Activated T-helper 2 cell treated with anti-CD3 and anti-CD28 coated beads, Interferon-gamma antibody, Interleukin-2, Interleukin-4, amounts not matched to agents 10 μg/mL and 5 μg/mL and 100 μg/mL, durations not matched to agents 14 hours and 24 hours and 36 hours (primary cell): ENCODE measurements at places on chromosomes 7 and 10.

DNA sequence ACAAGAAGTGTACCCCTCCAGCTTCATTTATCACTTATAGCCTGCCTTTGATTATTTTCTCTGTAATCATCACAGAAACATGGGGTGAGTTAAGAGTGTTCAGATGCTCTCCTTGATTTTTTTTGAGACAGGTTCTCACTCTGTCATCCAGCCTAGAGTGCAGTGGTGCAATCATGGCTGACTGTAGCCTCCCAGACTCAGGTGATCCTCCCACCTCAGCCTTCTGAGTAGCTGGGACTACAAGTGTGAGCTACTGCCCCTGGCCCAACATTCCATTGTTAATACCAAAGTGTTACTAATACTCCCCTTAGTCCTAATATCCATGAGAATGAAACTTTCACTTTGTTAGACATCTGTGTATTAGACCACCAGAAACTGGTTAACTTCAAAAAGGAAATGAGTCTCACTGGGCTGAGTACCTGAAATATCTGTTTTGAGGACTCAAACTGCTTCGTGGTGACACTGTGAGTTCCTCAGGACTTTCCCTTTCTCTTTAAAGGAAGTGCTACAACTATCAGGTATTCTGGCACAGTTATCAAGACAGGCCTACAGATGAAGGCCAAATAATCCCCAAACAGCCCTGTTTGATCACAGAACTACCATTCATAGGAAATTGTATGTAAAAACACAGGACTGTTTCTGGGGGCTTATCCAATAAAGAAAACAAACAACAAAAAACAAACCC lies 20.5 kb upstream of the CFAP70 start:
- no peak for DNase-seq

GRCh38 chr7:63077841-63078240 lies 920.8 kb upstream of the ZNF722 start:
- no peak for DNase-seq

DNA sequence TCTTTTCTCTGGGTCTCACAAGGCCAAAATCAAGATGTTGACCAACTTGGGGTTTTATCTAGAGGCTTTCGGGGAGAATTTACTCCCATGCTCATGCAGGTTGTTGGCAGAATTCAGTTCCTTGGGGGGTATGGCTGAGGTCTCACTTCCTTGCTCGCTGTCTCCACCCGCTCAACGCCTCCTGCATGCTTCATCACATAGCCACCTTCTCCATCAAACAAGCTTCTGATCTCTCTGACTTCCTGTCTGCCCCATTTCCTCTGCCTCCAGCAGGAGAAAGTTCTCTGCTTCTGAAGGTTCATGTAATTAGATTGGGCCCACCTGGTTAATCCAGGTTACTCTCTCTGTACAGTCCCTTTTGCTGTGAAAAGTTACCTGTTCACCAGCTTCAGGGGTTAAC lies 179.1 kb upstream of the FZD1 start:
- DNase-seq: no peak

- no peak for DNase-seq
Observed at GRCh38 chr10:52729271-52730104, 43.1 kb downstream of the MBL2 start.

DNA sequence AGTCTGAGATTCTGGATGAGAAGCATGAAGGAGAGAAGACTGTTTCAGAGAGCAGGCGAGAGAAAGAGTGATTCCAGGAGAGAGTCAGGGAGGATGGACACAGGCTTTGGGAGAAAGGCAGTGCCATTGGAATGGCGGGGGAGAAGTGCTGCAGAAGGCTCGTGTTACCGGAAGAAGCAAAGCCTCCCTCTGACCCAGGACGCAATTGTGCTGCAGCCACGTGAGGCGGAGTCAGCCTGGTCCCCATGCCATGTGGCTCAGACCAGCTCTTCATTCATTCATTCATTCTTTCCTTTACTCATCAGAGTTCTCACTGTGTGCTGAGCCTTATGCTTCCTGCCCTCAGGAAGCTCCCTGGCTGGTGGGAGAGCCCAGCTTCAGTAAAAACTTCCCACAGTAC lies 49.2 kb upstream of the COL13A1 start:
- no peak for DNase-seq

DNA sequence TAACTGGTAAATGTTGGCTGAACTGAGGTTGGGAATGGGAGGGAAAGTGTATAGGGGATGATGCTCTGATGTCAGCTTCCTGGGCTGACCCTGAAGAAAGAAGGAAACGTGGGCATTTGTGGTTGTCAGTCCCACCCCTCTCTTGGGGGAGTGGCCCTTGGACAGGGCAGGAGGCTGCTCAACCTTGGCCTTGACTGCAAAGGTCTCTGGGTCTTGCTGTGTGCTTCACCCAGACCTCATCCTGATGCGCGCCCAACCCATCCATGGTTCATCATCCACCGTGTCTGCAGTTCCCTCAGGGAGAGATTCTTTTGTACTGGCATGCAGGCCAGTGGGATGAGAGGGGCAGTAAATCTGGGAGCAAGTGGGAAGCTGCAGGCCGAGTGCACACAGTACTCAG lies 4.7 kb upstream of the ZYX start:
- DNase-seq: no peak

GRCh38 chr10:88245974-88246511 lies 337.1 kb downstream of the RNLS start:
- no peak for DNase-seq

GRCh38 chr7:43658718-43659548 lies 70.4 kb downstream of the COA1 start:
- no peak for DNase-seq

- no peak for DNase-seq
Observed at GRCh38 chr10:129581827-129582411, 114.9 kb downstream of the MGMT start.

- no peak for DNase-seq
Observed at GRCh38 chr10:78321000-78321399, 287.3 kb downstream of the RPS24 start.

DNA sequence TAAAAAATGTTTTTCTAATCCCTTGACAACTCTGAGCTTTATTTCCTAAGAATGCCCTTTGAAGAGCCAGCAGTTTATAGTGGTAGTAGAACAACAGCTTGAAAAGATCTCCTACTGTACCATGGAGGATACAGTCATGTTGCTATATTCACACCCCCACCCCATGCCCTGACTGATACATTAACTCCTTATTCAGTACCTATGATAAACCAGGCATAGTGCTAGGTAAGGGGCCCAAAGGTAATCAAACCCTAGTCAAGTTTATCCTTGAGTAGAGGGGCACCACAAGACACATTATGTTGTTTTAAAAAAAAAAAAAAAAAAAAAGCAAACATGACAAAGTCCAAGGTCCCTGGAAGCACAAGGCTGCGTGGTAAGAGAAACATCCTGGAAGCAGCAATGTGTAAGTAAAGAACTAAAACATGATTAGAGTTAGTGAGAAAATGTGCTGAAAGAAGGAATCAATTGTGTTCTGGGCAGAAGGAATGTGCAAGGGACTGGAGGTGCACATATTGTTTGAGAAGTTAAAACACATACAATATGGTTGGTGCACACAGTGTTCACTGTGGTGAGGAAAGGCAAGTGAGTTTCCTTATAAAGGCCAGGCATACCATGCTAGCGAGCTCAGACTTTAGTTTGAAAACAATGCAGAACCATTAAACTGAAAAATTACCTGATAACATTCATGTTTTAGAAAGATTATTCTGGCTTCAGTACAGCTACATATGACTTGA lies 51.2 kb downstream of the PDE1C start:
- no peak for DNase-seq

DNA sequence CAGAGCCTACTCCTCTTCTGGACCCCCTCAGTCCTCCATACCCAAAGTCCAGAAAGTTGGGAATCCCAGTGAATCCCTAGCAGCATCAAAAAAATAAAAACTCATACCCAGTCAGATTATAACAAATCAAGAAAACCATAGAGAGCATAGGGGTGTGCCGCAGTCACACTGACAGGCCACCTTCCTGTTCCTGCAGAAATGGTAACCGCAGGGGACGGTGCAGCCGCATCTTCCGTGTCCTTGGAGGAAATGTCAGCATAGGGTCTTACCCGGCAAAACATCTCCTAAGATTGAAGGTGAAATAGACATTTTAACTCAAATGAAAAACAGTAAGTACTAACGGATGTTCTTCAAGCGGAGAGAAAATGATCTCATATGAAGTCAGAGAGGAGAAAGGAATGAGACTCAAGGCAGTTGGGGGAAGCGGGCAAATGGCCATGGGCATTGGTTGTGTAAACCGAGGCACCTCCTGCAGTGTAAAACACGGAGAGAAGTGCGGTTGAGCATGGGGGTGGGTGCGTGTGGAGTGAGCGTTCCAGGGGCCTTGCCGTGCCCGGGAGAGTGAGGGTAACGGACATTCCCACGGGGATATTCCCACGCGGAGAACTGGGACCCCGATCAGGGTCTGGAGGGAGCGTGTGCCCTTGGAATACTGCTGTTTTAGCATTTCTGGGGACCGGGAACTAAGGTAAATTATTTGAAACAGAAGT lies 110.8 kb downstream of the NKX6-2 start:
- DNase-seq: no peak

DNA sequence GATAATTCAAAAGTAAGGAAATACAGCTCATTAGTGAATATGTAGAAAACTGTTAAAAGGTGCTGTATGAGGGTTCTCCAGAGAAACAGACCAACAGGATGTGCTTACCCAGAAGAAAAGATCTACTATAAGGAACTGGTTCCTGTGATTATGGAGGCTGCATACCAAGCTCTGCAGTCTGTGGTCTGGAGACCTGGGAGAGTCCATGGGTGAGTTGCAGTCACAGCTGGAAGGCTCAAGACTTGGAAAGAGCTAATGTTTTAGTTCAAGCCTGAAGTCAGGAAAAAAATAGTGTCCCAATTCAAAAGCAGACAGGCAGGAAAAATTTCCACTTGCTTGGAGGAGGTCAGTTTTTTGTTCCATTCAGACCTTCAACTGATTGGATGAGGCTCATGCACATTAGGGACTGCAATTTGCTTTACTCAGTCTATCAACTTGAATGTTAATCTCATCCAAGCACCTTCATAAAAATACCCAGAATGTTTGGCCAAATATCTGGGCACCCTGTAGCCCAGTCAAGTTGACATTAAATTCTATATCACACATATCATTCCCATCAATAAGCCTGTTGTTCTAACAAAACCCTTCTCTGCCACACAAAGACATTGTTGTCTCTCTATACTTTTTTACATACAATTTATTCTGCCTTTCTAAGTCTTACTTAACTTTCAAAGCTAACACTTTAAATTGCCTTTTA lies 197.9 kb upstream of the KLF6 start:
- no peak for DNase-seq

DNA sequence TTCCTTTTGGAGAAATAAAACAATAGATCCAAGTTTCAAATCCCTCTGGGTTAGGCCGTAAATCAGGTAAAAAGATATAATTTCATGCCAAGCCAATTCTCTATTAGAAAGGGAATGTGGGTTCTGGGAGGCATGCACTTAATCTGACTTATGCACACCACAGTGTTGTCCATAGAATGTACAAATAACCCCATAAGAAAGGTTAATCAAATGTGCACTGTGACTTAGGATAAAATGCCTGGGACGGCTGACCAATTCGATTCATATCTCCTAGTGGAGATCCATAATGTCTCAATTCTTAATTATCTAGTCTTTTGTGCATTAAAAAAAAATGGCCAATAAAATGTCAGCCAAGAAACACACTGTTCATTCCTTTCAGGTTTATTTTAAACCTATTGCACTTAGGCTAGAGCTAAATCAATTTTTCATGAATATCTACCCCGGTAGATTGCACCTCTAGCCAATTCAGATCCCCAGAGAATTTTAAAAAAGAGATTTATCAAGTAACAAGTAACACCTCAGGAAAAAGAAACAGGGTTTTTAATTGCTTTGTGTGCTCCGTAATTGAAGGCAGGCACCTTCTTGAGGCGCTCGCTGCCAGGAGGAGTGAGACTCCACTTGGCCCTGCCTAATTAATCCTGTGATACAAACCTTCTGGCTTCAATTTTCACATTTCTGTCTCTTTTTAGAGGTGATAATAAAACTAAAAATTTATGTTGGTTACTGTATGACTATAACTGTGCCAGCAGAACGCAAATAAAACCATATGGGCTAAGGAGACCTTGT lies 265.1 kb downstream of the ETV1 start:
- DNase-seq: no peak

- DNase-seq: peak; percentile 33
Observed at GRCh38 chr7:102412548-102412947, 16.4 kb downstream of the PRKRIP1 start.

- no peak for DNase-seq
Observed at GRCh38 chr10:72250666-72251065, 23.1 kb upstream of the DDIT4 start.

GRCh38 chr7:22715969-22716368 lies 11.0 kb upstream of the IL6 start:
- DNase-seq: no peak

GRCh38 chr10:115665549-115665948 lies 572.4 kb downstream of the ATRNL1 start:
- DNase-seq: no peak

DNA sequence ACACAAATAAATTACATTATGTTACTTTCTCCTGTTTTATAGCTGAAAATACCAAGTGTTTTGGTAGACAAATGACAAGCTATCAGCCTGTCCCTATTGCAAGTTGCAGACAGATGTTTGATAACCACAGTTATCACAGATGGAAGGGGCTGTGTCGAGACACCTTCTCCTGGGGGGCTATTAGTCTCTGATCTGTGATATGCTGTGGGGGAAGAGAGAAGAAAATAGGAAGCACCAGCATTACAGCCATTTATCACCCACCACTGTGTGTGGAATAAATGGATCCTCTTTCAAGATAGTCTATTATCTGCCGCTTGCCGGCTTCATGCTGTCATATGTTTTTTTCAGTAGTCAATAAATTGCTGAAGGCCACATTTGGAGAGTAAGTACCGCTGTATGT lies 597.2 kb upstream of the ADARB2 start:
- no peak for DNase-seq

GRCh38 chr10:71645185-71645584 lies 74.4 kb downstream of the C10orf105 start:
- no peak for DNase-seq

- DNase-seq: no peak
Observed at GRCh38 chr10:123743441-123744223, 77.5 kb downstream of the GPR26 start.

GRCh38 chr10:13633689-13634088 lies 46.9 kb downstream of the PRPF18 start:
- no peak for DNase-seq

- no peak for DNase-seq
Observed at GRCh38 chr7:129923709-129924108, 29.1 kb downstream of the UBE2H start.

DNA sequence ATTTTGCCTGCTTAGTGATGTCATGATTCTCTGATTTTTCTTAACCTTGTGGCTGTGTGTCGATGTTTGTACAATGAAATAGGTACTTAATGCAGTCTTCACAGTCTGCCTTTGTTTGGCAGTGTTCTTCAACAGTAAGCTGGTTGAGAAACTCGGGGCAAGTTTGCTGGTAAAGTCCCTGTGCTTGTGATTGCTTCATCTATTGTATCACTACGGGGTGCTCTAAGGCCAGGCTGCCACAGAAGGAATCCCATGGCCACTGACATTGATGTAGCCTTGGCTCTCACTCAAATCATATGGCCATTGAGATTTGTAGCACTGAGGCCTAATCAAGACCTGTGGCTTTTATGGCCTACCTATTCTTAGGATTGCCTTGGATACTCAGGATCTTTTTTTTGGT lies 33.5 kb upstream of the PRSS37 start:
- no peak for DNase-seq

- peak; percentile 61 for DNase-seq
Observed at GRCh38 chr10:119516381-119517234, 25.9 kb downstream of the RGS10 start.

GRCh38 chr7:141053626-141054025 lies 20.2 kb upstream of the TMEM178B start:
- peak; percentile 38 for DNase-seq

GRCh38 chr7:36185092-36185491 lies 32.0 kb downstream of the EEPD1 start:
- DNase-seq: no peak
